Calu3 (cell line): ENCODE measurements at places on chromosomes 2 and 18.

DNA sequence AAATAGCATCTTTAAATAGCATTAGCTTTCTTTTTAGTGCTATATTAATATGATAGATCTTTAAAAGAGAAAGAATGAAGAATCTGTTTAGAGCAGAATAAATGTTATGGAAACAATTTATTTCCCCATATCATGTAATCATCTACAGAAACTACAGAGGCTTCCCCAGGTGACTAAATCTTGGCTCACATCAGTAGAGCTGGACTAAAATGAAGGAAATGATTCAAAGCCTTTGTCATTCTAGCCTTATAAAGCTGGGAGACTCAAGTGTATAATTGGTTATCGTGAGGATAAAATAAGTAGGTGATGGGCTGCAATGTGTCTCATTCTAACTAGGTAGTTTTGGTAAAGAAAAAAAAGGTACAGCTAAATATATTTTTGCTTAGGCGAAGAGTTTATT is 83.2 kb upstream of the UNC80 start:
- DNase-seq: no peak

GRCh38 chr2:16241166-16242160 is 301.1 kb downstream of the MYCN start:
- no peak for DNase-seq

GRCh38 chr2:52034706-52035105 is 1002.8 kb upstream of the NRXN1 start:
- DNase-seq: no peak

GRCh38 chr18:6624271-6624660 is 105.2 kb upstream of the ARHGAP28 start:
- DNase-seq: no peak

DNA sequence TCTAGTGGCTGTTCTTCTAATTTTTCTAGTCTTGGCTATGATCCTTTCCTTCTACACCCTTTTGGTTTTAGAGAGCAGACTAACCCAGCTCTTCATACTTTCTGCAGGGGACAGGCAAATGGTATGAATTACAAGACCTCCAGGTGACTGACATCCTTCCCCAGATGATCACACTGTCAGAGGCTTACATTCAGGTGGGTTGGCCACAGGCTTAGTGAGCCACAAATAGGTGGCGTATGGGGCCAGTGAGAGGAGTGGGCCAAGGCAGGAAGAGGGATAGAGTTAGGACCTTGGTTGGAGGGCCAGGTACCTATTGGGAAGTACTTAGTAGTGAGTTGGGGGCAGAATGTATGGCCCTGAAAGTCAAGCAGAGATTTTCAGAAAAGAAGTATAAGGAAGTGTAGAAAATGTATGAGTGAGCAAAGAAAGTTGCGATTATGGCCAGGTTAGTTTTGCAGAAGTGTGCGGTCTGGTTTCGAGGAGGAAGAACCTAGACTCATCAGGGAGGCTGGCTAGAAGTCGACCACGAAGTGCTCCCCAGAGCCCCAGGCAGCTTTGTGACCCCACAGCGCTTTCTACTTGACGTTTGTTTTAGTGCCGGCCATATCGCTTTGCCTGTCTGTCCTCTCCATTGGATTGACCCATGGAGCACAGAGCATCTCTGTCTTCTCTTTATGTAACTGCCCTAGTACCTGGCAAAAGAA is 20.0 kb downstream of the SFTPB start:
- DNase-seq: no peak

DNA sequence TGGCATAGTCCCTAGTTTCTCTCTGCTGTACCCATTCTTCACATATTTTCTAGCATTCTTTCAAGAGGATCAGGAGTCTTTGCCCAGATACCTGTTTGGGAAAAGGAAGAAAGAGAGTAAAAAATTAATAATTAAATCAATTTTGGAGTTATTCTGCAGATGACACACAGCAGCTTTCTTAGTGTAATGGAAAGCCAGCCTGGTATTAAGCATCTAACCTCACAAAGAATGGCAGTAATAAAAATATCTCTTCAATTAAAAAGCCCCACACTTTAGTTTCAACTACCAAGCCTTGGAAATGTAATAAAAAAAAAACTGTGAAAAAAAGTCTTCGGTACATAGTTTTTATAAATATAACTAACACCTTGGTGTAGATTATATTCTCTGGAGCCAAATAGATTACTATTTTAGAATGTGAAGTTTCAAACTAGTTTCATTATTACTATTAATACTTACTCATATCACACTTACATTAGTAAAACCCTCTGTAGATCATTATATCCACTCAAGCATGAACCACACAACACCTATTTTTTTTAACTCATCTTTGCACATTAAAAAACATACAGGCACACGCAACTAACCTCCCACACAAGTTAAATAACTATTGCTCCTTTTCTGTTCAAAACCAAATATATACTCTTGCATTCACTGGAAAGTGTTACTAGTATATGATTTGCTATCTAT is 90.9 kb downstream of the GPD2 start:
- no peak for DNase-seq

- no peak for DNase-seq
Observed at GRCh38 chr2:128406736-128407554, 88.3 kb upstream of the HS6ST1 start.

DNA sequence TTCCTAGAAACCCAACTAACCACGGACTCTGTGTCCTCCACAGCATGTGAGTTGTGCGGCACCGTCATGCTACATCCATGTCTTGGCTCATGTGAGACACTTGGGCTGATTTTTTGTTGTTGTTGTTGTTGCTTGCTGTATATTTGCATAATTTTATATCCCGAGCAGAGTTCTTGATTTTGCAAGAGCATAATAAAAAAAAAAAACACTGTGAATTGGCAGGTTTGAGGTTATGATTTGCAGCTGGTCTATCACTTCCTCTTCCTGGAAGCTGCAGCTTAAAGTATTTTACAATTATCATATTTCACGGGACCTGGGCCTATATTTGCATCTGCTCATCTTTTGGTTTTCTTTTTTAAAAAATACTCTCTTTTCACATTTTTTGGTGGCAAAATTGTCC is 142.3 kb upstream of the NRP2 start:
- no peak for DNase-seq

DNA sequence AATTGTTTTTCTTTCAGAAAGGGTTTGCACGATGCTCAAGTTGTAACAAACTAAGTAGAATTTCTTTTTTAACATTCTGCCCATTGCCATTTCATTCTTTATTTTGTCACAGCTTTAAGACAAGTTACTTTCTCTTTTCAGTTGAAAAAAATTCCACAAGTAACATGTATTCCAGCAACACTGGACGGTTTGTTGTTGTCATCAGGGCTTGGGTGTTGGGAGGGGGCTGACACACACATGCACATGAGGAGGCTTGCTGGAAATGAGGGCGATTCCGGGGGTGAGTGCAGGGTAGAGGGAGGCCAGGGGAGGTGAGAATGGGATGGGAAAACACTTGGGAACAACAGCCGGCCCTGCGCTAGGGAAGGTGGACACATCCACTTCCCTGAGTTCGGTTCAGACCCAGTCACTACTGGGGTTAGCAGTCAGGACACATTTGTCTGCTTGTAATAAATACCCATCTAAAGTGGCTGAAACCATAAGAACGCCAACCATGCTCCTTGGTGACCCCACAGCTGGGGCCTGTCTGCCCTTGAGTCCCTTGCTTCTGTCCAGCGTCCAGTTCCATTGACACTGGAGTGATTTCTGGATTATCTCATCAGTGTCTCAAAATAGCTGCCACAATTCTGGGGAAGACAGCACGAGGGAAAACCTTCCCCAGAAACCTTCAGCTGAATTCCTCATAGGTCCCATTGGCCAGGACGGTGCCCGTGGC is 141.8 kb upstream of the BCL2L11 start:
- DNase-seq: no peak

- no peak for DNase-seq
Observed at GRCh38 chr18:33821503-33821902, 243.5 kb downstream of the ASXL3 start.

DNA sequence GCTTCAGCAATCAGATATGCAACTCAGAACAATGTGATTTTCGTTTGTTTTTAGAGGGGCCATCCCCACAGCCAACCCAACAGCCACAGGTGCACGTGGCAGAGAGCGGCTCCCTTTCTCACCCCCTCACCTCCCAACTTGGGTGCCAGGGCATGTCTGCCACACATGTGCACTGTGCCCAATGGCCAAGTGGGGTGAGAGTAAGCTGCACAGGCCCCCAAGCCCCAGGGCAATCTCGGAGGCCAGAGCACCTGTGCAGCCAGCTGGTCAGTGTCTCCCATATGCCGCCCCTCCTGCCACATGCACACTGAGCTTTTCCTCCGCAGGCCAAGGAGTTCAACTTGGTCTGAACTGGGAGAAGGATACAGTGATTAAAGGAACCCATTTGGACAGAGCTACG is 1130.2 kb downstream of the DSC3 start:
- DNase-seq: no peak

- DNase-seq: no peak
Observed at GRCh38 chr18:24010673-24011072, 3.9 kb upstream of the TTC39C start.

GRCh38 chr2:46849046-46849715 is 66.4 kb downstream of the MCFD2 start:
- DNase-seq: no peak

GRCh38 chr2:238650536-238650935 is 197.3 kb upstream of the TWIST2 start:
- no peak for DNase-seq
